ENCODE measurements at places on chromosomes 4 and X.

DNA sequence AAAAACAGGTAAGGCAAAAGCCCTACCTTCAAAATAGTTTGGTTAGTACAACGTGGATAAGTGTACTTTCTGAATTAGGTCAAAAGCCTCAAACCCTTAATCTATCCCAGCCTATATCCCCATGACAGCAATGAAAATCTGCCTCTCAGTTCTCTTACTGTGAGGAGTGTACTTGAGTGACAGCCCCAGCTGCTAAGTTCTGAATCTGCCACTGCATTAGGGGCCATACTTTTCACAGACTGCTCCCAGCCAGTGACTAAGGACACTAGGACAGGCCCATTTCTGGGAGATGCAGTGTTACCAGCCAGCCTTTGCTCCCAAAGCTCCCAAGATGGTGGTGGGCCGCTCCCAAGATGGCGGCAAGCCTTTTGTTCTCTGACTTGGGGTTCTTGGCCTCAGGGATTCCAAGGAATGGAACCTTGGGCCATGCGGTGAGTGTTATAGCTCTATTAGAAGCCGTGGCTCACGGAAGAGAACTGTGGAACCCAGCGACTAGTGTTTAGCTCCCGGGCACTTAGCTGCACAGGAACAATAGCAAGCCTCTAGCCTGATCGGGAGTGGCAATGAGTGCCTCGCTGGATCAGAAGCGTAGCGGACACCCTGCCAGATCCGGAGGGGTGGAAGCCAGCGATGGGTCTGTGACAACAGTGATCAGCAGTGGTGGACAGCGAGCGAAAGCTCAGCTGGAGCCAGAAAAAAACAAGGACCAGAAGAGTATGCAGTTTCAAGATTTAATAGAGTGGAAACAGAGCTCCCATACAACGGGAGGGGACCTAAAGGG lies 175.6 kb upstream of the NRK start:
- no peak for DNase-seq

GRCh38 chr4:153369021-153369420 lies 24.5 kb downstream of the MND1 start:
- no peak for DNase-seq

DNA sequence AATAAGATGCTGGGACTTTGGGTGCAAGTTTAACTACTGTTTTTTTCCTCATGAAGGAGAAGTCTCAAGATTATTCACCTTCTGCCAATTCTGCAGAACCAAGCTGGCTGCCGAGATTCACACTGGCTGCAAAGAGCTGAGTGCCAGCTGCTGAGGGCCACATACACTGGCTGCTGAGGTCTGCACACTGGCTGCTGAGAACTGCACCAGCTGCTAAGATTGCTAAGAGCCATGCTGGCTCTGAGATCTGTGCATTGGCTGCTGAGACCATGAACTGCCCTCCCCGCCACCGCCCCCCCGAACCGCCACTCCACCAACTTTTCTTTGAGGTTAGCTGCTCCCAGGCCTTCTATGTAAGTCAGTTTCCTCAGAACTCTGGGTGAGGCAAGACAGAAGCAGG lies 330.3 kb downstream of the CBLL2 start:
- DNase-seq, result no peak

DNA sequence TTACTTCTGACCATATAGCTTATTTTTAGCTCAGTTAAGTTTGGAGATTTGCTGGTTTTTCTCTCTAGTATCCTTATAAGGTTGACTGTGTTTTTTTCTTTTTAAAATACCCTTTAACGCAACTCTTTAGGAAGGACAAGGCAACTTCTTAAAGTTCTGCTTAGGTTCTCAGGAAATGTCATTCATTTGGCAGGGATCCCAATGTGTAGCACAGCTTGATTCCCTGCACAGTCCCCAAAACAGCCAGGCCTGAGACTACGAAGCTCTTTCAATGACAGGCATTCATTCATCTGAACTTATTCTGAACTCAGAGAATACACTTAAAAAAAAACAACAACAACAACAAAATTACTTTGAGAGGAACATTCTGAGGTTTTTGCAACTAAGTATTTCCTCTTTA lies 1765.8 kb downstream of the PCDH7 start:
- no peak for DNase-seq

DNA sequence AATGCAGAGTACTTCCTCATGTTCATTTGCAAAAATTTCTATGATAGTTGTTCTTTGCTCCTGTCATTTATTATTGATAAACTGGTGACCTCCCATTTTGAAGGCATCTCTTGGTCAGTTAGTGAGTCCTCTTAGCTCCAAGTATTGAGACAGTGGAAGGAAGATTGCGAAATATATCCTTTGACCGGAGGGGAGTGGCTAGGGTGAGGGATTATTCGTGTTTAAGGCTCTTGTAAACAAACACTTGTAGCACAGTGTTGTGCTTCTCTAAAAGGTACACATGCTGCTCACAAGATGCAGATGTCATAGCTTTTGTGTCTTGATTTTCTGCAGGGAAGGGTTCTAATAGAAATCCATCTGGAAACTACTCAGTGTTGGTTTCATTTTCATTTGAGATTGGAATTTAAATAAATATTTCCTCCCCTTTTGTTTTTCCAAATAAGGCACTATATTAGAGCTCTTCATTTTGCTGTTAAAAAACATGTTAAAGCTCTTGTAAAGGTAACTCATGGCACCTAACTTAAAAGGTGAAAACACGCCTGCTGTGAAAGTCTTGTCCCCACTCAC lies 21.8 kb downstream of the TXLNG start:
- no peak for DNase-seq

- DNase-seq, result no peak
Measured at GRCh38 chr4:114284629-114285028, 305.2 kb upstream of the ARSJ start.

- DNase-seq, result no peak
Measured at GRCh38 chrX:132669142-132669541, 180.3 kb upstream of the MBNL3 start.

DNA sequence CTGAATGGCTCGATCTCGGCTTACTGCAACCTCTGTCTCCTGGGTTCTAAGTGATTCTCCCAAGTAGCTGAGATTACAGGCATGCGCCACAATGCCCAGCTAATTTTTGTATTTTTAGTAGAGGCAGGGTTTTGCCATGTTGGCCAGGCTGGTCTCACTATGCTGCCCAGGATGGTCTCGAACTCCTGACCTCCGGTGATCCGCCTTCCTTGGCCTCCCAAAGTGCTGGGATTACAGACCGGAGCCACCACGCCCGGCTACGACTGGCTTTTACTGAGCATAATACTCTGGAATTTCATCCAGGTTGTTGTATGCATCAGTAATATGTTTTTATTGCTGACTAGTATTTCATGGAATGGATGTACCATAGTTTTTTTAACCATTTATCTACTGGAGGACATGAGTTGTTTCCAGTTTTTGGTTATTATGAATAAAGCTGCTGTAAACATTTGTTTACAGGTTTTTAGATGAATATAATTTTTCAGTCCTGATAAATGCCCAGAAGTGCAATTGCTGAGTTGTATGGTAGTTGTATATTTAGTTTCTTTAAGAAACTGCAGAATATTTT lies 31.2 kb downstream of the N4BP2 start:
- no peak for DNase-seq

DNA sequence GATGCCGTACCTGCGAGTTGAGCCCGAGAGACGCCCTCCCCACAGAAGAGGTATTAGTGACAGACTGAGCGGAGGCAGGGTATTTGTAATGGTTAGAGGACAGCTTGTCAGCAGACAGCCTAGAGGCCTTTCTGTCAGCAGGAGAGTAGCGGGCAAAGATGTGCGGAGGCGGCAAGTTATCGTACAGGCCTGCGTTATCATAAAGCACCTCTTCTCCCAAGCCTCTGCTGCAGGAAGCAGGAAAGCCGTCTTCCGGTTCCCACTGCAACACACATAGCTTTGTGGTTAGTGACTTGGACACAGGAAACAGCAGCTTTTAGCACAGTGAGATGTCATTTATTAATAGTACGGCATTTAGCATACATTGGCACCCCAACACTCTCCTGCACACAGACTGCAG lies 158.3 kb downstream of the AFAP1 start:
- DNase-seq, result no peak

- DNase-seq, result no peak
Measured at GRCh38 chr4:57911203-57911602, 801.0 kb upstream of the IGFBP7 start.

- DNase-seq, result no peak
Measured at GRCh38 chr4:4395849-4396627, 9.1 kb downstream of the NSG1 start.

- DNase-seq, result no peak
Measured at GRCh38 chr4:30073011-30073710, 647.0 kb upstream of the PCDH7 start.

- no peak for DNase-seq
Measured at GRCh38 chr4:87913896-87914295, 61.6 kb upstream of the SPP1 start.

DNA sequence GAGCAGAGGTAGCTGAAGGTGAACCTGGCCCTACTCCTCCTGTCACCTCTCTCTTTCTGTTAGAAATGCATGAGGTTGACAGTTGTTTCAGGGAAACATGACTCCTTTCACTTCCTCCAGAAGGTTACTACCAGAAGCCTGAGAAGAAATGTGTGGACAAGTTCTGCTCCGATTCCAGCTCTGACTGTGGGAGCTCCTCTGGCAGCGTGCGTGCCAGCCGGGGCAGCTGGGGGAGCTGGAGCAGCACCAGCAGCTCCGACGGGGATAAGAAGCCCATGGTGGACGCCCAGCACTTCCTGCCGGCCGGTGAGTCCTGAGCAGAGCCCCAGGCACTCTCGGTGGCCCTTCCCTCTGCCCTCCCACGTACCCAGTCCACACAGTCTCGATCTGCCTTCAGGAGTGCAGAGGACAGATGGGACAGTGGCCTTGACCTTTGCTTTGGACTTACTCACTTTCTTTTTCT lies 61.3 kb upstream of the TLR2 start:
- DNase-seq, result no peak

GRCh38 chr4:77434299-77435092 lies 171.1 kb upstream of the CXCL13 start:
- no peak for DNase-seq

DNA sequence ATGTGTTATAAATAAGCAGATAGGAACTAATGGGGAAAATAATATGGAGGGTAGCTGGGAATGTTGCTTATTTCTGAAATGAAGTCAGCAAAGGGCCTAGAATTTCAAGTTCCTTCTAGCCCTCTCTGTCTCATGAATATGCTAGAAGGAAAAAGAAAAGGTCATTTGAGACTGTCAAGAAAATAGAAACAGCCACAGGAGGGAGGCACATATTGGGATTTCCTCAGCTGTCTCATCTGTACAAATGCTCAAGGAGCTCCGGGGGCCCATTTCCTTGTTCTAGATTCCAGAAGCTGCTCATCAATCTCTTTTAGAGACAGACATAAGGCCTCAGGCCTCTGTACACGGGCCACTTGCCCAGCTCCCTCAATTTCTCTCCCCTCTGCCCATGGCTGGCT lies 127.6 kb upstream of the ETNPPL start:
- DNase-seq, result no peak

DNA sequence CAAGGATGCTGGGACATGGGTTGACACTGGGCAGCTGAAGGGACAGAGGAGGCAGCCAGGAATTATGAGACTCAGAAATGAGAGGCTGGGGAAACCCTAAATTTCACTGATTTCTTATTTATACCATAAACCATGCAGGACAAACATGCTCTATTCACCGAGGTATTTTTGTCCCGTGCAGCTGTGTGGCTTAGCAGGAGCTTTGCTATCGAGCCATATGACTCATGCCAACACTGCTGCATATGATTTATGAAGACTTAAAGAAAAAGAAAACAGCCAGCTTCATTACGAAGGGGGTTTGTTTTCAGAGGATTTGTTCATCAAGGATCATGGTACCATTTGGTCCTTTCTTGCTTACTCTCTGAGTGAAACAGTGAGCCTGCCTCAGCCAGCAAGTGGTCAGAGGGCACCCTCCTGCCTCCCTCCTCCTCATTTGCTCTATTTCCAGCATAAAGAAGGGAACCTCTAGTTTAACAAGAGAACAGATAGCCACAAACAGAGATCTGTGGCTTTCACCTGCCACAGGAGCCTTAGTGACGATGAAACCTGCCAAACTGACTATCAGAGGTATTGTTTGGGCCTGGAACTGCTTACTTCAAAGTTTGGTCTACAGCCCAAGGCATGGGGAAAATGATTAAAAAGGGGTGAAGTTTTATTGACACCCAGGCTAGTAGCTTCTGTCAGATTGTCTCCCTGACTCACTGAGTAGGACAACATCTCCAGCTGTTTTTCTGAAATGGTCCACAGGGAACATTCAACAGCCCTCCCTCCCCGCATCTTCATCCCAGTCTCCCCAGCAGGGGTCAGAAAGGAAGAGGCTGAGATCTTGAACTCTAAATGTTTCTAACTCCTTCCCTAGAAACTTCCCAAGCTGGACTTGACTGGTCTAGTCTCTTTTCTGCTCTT lies 80.1 kb upstream of the MAML3 start:
- DNase-seq, result no peak

DNA sequence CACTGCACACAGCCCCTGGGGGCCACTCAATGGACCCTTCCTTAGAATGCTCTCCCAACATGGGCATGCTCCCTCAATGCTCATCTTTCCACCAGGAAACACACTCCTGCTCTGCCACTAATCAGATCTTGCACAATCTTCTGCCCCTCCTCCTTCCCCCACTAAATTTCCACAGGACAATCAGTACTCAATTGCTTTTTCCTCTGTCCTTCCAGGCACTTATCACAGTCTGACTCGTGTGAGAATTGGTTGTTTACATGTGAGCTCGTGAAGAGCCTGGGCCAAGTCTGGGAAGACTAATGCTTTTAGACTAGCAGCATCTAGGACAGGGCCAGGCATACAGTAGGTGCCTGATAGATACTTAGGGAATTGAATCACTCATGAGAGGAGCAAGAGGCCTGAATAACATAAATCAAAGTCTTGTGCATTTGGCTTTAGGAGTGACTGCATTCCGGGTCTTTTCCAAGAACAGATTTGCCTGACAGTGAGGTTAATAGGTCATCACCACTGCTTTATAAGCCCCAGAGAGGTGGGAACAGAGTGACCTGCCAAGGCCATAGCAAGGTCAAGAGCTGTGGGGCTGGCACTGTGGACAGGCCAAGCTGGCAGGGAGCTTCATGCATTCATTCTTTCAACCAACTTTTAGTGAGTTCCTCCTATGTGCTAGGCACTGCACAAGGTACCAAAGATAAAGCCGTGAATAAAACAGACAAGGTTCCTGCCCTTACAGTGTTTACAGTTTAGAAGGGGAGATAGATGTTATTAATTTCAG lies 55.0 kb downstream of the PRPS1 start:
- DNase-seq, result no peak

DNA sequence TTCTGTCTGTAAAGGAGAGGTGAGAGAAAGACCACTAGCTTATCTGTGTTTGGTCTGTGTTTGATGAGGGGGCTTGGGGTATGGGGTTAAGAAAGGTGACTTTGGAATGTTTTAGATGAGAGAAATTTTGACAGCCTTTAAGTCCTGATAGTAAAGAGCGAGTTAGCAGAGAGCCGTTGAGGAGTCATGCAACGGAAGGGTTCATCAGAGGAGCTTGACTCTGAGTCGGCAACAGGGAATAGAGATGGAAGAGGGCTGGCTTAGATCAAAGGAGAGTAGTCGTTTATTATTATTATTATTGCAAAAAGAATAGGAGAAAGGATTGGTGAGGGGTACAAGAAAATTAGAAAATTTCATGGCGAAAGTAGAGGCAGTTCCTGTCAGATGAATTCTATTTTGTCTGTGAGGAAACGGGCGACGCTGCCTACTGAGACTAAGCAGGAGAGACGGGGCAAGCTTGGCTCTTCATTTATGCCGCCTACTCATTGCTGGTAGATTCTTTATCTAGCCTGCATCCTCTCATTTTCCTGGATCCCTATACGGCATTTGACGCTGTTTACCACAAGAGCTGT lies 473 bp upstream of the VAMP7 start:
- DNase-seq, result no peak
